NCI-H345 (cell line): ENCODE measurements at places on chromosomes 3 and 15.
A peak's percentile ranks its signal among the peaks of the same experiment; 100 is the strongest.

DNA sequence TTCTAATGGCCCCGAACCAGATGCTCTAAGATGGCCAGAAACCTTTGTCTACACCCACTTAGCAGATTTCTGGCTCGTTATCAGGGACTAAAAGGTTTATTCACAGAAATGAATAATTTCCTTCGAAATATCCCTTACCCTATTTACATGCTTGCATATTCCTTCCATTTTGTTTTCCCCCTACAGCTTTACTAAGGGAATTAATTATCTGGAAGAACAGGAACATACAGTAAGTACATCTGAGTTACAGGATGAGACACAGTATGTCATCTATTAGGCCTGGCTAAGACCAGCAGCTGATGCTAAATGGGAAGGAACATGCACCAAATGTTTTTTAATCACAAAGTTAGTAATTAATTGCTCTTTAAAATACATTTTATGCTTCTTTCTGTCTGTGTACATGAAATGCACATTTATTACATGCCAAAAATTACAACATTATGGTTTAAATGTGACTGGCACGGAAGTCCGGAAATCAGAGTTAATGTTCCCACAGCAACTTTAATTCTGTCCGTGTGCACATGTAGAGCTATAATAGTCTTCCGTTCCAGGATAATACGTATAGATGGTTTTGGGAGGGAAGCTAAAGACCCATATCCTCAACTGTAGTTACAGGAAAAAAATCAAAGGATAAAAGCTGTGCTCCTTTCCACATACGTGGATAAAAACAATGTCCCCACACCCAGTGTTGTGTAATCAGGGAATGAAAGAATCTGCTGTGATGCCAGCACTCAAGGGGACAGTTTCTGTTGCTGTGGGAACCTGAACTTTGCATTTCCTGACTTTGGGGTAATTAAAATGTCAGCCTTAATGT is 82.0 kb downstream of the TIGIT start:
- DNase-seq, result no peak

DNA sequence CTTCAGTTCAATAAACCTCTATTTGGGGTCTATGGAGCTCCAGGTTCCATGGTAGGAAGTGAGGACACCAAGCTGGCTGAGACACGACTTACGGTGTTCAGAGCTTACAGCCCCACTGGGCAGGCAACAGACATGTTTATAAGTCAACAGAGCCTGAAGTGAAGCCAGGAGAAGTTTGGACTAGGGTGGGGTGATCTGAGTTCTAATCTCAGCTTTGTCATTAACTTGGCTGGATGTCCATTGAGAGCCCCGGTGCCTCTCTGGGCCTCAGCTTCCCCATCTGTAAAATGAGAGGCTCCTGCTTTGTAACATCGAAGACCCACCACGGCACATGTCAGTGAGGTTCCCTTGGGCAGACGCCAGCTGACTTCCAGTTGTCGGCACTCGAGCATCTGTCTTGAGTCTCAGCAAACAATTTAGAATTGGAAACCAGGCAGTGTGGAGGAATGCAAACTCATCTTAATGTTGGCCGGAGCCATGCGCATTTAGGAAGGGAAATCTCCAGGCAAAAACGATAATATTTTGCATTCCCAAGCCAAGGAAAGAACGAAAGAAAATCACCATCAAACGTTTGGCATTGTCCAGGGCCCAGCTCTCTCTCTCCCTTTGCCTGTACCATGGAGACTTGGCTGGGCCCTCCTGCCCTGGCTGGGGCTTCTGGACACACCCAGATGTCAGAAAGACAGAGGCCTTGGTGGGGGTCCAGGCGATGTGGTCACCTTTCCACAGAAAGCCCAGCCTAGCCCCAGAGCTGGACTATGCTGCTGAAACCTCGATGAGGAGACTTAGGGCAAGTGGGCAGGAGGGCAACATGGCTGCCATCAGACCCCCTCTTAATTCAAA is 18.4 kb downstream of the ITGA11 start:
- DNase-seq, result no peak

- DNase-seq, result no peak
Measured at GRCh38 chr3:104368760-104369159, 997.9 kb upstream of the ALCAM start.

DNA sequence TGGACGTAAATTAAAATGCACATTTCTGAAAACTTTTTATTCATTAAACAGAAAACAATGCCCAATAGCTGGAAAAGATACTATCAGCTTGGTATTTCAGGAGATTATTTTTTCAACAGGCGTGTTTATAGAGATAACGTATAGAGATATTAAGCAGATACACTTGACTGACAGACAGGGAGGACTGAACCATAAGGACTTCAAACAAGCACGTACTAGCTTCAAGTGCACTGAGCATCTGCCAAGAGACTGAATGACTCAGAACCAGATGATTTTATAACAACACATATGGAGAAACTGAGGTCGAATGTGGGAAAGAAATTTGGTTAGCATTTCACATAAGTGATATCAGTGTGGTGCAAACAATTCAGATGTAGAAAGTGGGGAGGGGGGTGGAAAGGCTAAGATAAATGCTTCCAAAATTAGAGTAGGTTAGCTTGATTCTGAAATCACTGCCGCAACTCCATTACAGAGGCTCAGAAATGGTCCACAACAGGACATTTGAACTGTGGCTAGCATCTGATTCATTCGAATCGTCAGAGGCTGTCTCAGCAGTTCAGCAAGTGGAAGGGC is 103.5 kb downstream of the SEMA6D start:
- DNase-seq, result peak; percentile 30

DNA sequence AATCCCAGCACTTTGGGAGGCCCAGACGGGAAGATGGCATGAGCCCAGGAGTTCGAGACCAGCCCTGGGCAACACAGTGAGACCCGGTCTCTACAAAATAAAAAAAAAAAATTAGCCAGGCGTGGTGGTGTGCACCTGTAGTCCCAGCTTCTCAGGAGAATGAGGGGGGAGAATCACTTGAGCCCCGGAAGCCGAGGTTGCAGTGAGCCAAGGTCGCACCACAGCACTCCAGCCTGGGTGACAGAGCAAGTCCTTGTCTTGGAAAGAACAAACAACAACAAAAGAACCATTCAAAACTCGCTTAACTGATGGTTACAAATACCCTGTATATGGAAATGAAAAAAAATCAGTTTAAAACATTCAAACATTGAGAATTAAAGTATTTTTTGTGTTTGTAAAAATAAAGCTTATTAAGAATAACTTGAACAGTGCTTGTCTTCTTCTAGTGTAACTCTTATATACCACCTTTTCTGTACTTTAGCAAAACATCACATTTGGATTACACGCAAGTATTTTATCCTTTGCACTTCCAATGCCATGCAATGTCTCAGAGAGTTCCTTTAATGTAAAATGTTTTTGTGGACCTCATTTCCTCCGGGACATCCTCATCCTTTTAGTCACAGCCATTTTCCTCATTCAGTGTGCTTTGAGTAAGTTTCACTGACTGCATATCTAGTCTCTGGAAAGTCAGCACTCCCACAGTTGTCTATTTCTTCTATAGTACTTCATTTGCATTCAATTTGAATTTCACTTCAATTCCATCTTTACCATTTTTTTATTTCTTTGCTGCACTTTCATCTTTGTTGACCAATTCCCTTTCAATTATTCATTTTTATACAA is 113.0 kb upstream of the GOLGA8J start:
- no peak for DNase-seq

DNA sequence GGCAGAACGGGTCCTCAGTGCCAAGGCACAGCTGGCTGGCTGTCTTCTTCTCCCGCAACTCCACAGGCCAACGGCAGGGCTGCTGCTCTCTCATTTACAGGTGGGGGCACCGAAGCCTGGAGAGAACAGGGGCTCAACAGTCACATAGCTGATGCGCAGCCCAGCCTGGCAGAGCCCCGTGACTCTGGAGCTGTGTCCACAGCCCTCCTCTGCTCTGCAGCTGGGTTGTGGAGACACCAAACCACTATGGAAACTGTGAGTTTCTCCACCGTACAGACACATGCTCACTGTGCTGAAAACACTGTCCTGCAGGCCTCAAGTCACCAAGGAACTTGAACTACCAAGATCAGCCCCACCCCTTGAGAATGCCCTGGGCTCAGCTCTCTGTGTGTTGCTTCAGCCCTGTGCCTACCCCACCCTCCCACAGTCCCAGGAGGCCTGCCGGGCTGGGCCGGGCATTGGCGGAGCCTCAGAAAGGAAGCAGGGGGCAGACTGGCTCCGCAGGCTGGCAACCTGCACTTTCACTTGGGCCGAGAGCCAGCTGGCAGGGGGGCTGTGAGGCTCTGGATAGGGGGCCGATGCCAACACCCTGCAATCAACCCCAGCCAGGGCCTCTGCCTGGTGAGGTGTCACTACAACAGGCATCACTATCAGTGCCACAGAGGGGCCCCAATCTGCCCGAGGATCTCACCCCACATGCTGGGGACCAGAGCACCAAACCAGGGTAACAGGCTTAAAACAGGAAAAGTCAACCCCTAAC is 113.7 kb upstream of the RPL32 start:
- peak; percentile 72 for DNase-seq

- DNase-seq, result peak; percentile 14
Measured at GRCh38 chr3:185215873-185216606, 37.8 kb downstream of the EHHADH start.

DNA sequence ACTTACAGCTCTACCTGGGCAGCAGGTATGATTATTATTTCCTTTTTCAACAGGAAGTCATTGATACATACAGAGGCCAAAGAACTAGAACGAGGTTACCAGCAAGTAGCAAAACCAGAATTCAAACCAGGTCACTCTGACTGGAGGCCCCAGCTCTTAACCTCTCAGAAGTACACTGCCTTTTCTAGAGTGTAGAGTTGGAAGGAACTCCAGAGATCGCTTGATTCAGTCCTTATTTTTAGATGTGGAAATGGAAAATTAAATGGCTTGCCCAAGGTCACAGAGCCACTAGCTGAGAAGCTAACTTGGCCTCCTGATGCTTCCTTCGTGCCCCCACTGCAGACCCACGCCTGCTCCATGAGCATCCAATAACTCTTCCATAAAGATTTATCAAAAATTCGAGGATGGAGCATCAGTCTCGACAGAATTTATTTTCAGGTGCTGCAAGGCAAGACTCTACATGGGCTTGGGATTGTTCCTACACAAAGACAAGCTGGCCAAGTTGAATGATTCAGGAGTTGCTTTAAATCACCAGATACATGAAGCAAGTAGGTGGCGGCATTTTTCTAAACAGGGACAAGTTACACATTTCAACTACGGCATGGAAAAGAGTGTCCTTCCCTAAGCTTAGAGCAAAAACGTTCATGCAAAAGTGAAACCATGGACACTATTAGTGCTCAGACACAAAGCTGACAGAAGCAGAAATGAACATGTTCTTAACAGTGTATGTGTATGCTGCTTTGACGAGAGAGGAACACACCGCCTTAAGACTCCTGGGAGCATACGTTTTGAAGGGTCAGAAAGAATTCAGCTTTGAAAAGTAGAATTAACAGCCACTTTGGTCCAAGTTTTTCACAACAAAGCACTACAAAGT is 235.7 kb downstream of the THRB start:
- DNase-seq, result no peak
